ENCODE measurements at places on chromosomes 2 and 18.
A peak's percentile ranks its signal among the peaks of the same experiment; 100 is the strongest.

DNA sequence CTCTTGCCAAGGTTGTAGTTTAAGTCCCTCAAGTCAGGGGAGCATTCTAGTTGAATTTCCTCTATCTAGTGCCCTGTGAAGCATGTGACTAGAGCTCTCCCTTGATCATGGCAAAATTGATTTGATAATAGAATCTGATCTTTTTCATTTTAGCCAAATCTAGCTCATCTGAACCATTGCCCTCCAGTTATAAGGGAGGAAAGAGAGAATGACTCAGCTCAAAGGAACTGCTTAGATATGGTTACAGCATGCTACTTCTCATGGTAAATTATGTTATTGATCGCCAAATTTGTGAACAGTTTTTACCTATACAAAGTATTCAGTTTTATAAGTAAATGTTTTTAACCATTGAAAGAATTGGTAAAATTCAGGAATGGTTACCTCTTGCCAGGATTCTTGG lies 100.8 kb downstream of the GPR39 start:
- no peak for DNase-seq

DNA sequence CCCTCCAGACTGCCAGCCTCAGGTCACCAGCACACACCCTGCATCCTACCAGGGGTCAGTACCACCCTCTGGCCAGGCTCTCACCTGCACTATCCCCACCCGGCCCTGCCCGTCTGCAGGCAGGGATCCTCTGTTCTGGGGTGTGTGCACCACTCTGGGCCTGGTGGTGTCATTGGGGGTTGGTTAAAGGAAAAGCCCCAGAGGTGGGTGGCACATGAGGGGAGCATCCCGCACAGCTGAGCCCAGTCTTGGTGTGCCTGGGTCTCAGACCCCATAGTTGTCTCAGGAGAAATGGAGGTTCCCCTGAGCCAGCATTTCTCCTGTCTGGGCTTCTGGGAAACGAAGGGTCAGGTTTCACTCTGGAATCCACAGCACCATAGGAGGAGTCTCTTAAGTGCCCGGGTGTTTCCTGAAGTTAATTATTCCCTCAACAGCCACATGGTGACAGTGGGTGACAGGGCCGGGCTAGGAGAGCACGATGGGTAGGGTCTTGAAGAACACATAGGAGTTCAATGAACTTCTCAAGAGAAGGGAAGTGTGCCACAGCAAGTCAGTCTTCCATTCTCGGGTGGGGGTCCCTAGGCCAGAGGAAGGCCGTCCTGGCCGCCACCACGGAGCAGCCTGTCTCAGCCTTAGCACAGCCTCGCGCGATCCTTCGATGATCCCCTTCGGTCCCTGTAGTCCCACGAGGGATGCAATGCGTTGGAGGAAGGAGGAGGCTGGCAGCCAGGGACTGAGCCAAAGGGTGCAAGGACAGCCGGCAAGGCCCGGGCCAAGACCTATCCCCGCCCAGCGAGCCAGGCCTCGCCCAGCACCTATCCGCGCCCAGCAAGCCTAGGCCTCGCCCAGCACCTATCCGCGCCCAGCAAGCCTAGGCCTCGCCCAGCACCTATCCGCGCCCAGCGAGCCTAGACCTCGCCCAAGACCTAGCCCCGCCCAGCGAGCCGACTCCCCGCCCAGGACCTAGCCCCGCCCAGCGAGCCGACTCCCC lies 1.1 kb upstream of the FARP2 start:
- peak; percentile 87 for DNase-seq

- no peak for DNase-seq
Measured at GRCh38 chr2:173708806-173709205, 256.4 kb downstream of the SP3 start.

DNA sequence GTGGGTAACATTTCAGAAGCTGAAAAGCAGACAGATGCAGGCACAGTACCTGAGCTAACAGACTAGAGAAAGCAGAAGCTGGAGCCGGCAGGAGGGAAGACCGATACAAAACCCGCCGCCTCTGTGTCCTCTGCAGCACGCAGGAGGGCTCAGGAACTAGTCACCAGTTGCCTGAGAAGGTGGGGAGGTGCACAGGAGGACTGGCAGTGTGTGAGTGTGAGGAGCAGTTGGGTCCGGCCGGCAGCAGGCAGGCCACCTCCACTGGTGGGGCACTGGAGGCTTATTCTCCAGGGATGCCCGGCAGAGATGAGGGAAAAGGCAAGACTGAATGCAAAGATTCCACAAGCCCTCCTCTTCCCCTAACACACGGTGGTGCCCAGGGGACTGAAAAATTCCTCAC lies 18.2 kb downstream of the ERCC3 start:
- DNase-seq: no peak

GRCh38 chr18:72922895-72923294 lies 55.1 kb upstream of the NETO1 start:
- DNase-seq: no peak

GRCh38 chr2:110720547-110720946 lies 11.8 kb upstream of the ACOXL start:
- no peak for DNase-seq

DNA sequence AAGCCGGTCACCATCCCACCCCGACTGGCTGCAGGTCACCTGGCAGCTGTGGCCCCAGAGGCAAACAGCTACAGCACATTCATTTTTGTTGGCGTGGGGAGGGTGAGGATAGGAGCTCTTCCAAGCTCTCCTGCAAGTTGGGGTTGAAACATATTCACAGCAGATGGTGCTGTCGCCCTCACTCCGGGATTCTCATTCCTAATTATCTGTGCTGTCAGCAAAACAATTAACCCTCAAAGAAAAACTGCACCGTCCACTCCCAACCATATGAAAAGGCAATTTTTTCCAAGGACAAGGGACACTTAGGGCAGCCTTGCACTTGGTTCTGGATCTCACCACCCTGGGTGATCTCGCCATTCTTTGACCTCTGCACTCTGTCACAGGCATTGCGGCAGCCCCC lies 68.6 kb downstream of the ZBTB7C start:
- no peak for DNase-seq

DNA sequence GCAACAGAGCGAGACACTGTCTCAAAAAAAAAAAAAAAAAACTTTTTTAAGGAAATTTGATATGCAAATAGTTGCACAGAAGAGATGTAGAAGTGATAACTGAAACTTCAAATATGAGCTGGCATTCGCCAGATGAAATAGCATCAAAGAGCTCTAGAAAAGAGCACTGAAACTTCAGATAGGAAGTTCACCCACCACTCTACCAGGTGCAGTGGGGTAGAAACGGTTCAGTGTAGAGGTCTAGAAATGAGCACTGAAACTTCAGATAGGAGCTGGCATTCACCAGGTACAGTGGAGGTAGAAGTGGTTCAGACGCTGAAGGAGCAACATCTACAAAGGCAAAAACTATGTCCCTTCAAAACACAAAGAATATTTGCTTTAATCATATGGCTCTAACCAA lies 9.0 kb upstream of the ONECUT2 start:
- DNase-seq: no peak

GRCh38 chr2:236568922-236569572 lies 578 bp upstream of the ACKR3 start:
- DNase-seq: no peak

GRCh38 chr2:33371304-33372090 lies 105.0 kb upstream of the RASGRP3 start:
- no peak for DNase-seq

DNA sequence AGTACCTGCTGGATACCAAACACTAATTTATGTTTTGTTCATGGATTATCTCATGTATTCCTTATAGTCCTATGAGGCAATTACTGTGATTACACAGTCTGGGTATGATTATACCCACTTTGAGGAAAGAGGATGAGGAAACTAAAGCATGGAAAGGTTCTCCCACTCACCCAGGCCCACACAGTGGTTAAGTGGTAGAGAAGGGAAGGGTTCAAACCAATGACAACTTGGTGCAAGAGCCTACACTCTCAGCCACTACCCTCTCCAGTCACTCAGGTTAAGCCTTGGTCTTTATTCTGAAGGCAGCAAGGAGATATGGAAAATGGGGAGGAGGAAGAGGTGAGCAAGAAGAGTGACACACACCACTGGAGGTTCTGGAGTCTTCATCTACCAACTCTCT lies 64.5 kb upstream of the PPP1CB start:
- no peak for DNase-seq

DNA sequence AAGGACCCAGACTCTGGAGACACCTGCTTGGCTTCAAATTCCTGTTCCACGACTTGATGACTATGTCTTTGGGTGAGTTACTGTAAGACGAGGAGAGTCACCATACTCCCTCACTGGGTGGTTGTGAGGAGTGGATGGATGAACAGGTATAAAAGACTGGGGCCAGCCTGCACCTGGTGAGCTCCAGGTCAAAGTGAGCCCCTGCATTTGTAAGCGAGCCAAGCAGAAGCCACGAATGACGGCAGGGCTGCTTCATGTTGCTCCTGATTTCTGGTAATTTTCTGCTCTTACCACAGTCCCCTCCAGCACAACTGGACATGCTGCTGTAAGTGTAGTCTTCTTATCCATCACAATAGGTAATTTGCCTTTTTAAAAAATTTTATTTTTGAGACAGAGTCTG lies 86.6 kb downstream of the POLR1A start:
- no peak for DNase-seq

- no peak for DNase-seq
Measured at GRCh38 chr2:8586457-8587051, 95.3 kb upstream of the ID2 start.

DNA sequence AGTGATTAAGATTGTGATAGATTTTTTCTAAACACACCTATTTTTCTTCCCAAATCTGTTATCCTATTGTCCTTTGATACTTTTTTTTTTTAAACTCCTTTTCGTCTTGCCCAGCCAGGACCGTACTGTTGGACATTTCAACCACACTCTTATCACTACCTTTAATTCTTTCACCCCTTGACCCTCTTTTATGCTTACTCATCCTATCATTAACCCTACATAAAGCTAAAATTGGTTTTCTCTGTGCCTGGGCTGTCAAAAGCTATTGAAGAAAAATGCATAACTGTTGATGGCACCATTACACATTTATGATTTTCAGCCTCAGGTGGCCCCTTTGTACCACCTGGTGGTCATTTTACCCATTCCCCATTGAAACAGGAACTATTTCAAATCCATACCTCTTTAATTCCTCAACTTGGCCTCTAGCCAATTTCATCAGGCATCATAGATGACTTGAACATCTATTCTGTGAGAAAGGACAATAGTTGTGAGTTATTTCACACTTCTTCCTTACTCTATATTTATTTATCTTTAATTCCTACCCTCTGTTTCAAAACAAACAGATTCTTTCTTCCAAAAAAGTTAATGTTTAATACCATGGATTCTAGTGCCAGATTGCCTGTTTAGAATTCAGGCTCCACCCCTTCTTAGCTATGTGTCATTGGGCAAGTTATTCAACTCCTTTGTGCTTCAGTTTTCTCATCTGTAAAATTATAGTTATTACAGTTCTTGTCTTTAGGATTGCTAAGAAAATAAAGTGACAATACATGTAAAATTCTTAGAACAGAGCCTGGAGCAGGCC lies 258.6 kb downstream of the CAMKMT start:
- DNase-seq: no peak

DNA sequence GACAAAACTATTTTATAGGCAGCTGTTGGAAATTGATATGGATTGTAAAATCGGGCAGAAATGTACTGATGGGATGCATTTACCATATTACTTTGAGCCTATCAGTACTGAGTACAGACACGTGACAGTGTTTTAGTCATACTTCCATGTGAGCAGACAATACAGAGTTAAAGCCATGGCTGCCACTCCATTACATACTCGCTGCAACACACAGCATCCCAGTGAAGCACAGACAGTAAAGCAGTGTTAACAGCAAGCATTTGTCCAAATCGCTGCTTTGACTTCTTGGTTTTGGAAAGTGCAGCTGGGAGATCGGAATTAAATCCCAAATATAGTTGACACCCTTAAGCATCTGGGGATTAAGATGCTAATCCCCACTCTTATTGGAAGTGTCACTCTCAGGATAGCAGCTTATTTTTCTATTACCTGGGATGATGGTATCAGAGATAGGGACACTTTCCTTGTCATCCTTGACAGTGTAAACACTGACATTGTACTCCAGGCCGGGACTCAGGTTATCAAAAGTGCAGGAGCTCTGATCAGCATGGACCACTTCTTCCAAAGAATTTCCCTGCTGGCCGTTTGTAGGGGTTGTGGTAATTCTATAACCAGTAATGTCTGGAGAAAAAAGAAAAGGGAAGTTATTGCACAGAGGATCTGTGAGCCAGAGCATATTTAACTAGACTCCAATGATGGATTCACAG lies 41.6 kb downstream of the FN1 start:
- DNase-seq: no peak

DNA sequence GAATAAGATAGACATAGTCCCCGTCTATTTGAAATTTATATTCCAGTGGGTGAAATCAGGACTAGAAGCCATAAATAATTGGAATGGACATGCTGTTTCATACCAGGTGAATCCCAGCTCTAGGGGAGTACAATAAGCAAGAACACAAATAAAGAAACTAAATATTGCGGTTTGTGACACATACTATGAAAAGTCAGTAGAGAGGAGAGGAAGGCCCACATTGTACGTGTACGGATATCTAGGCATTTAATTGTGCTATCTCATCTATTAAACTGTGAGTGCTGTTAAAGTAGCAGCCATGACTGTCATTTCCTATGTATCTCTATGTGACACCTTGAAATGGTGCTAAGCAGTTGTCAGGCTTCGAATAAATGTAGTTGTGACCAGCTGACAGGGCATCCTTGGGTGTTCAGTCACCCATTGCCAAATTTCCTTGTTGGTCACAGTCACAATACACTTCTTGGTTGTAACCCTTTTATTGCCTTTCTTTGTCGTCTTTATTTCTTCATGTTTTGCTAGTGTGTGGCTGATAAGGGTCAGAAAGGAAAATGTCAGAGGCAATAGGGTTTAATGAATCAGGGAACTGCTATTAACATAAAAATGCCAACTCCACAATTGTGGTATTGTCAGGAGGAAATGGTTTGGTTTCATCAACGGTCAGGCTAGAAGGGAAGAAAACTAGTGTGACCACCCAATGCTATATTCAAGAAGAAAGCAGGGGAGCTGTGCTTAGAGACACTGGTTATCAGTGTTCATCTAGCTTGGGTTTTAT lies 31.5 kb downstream of the CPO start:
- no peak for DNase-seq

GRCh38 chr2:157628477-157629415 lies at the start of gene ACVR1C:
TSS of gene ACVR1C (minus strand) at chr2:157628864. CDS start at chr2:157628644, 220 bp downstream.
- DNase-seq: peak; percentile 72
